ENCODE measurements at places on chromosomes 6 and 20. TPM values are rescaled to one million over a fixed set of nuclear protein-coding genes. Genes with fewer than 3 reads are reported as not detected.

The POM121L2 gene
- not detected for total RNA-seq

DNA sequence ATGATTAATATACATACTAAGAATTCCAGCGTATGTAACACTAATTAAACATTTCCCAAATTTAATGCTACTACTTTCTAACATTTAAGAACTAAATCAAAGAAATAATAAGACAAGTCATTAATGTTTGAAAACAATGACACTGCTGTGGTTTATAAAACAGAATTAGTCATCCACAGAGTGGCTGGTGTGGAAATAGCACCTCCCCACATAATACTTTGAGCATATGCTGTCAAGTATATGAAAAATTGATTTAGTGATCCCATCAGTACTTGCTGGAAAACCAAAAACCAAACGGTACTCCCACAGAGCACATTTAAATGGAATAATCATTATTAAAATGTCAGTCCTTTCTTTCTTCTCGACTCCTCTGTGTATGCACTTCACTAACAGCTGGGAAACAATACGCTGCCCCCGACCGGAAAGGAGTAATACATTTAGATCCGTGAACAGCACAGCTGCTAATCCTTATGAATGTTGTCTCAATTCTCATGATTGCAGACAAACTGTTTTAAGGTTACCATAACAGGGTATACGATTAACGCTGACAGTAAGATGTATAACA, 78.4 kb downstream of the PREP start:
- DNase-seq, result no peak

The ULBP3 gene
- total RNA-seq, result 0.77 TPM

The SLC24A3 gene
- not detected for total RNA-seq

- DNase-seq, result peak; percentile 33
Measured at GRCh38 chr6:4801491-4802110, 25.4 kb downstream of the CDYL start.

The ZBP1 gene
- total RNA-seq, result 0.56 TPM

The F13A1 gene
- not detected for total RNA-seq

DNA sequence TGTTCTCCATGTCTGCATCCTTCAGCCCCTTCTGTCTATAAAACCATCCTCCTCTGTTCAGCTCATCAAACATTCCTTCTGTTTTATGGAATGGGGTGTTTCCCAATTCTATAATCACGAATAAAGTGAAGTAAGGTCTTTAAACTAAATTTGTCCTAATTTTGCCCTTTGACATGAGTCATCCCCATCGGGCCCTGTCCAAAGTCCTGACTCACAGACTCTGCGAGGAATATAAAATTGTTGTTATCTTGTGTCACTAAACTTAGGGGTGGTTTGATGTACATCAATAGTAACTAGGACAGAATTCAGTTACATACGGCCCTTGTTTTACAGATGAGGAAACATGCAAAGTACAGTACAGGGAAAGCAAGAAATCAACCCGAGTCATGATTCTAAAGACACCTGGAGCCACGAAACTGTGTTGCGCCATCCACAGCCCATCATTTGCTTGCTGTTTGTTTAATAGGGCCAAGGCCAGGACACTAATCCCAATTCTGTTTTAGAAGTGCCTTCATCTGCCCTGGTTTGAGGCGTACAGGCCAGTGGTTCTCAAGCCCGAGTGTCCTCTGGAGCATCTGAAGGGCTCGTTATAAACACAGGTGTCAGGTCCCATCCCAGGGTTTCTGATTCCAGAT, 2.8 kb downstream of the ACSS1 start:
- DNase-seq, result no peak

DNA sequence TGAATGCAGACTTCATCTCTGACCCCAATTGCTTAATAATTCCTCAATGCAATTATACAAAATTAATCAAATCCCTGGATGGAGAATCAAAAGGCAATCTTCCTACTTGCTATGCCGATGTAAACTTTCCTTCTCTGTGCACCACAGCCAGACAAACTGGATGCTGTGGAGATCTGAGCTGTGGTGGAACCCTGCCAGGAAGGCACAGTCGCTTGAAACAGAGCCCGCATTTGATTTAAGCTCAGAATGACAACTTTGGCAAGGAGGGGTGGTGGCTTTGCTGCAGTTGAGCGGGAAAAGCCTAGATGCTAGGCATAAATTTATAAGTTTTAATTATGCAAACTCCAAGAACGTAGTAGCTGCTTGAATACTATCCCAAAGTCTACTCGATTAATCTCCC, 190.8 kb downstream of the MTFR2 start:
- no peak for DNase-seq

DNA sequence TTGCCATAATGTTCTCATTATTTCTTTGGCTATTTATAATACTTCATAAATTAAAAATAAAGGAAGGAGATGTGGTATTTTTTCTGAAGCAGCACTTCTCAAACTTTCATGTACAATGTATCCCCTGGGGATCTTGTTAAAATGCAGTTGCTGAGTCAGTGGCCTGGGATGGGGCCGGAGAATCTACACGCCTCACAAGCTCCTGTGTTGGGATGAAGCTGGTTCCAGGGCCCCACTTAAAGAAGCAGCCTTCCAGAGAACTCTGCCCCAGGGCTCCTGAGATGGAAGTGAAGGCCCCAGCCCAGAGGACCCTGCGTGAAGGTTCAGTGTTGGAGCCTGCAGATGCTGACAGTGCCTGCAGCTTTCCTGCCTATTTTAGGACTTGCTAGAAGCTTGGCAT, 40.1 kb upstream of the SLC23A2 start:
- DNase-seq, result no peak

DNA sequence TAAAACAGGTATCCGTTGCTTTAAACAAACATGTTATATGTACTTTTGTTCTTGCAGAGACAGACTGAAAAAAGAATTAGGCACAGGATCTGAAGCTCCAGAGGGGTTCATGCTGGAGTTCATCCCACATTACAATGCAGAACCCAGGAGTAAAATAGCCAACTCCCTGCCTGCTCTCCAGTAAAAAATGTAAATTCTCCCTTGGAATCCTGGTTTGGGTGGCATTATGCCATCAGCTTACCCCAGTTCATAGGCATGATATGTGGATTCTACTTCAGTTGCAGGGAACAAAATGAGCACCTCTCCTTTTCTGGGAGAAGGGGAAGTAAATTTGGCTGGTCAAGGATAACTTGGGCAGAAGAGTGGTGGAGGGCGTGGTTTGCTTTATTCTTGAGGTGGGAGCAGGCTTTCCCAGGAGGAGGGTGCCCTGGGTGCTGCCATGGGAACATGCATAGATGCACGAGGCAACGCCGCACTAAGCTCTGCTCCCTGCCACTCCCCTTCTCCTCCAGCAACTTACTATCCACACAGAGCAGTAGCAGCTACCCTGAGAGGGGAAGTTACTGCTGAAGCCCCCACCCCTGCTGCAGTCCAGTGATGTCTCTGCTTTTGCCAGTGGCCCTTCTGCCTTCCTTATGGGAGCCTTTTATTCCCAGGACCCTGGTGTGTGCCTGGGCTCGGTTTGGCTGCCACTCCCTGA, 71.6 kb upstream of the GLP1R start:
- no peak for DNase-seq

The RNF182 gene
- total RNA-seq, result not detected

DNA sequence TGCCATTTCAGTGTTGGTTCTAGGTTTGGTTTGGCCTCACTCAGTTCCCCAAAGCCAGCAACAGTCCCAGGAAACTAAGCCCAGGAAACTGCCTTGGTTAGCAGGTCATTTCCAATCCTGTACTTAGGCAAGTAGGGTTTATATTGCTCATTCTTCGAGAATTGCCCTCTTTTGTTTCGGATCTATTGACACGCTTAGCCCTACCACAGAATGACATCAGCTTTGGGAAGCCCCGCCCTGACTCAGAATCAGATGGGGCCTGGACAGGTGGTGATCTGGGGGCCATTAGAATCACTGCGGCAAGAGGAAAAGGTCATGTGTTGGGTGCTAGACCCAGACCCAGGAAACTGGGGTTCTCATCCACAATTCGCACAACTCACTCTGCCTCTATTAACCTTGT, 578.2 kb downstream of the QKI start:
- no peak for DNase-seq

DNA sequence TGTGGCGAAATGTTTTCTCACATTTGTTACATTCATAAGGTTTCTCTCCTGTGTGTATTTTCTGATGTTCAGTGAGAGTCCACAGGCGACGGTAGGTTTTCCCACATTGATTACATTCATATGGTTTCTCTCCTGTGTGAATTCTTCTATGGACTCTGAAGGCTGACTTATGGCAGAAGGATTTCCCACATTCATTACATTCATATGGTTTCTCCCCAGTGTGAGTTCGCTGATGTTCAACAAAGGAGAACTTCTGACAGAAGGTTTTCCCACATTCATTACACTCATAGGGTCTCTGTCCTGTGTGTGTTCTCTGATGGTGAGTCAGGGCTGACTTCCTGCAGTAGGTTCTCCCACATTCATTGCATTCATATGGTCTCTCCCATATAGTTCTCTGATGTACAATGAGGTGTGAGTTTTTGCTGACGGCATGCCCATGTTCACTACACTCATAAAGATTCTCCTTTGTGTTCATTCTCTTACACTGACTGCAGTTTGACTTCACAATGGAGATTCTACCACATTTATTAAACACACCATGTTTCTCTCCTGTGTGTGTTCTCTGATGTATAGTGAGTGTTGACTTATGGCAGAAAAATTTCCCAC, 11.9 kb downstream of the ZNF334 start:
- DNase-seq, result no peak

DNA sequence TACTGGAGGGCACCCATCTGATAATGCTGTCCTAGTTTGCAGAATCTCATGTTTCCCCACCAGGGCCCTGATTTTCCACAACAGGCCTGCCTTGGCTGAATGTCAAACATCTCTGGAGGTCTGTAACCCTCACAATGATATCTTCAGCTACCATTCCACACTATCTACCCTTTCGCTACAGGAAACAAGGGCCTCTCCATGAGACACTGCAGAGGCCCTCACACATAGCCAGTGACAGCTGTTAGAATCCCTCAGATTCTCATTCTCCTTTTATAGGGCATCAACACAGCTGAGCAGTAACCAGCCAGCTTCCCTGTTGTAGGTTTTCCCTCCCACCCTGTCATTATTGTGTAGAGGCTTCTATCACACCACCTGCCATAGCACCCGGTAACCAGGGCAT, 29.6 kb upstream of the MICB start:
- DNase-seq, result no peak

The GGT7 gene
- total RNA-seq, result 14.2 TPM

- DNase-seq, result no peak
Measured at GRCh38 chr6:33728438-33728837, 16.9 kb upstream of the UQCC2 start.

- DNase-seq, result no peak
Measured at GRCh38 chr6:13479971-13480434, 7.4 kb downstream of the GFOD1 start.

DNA sequence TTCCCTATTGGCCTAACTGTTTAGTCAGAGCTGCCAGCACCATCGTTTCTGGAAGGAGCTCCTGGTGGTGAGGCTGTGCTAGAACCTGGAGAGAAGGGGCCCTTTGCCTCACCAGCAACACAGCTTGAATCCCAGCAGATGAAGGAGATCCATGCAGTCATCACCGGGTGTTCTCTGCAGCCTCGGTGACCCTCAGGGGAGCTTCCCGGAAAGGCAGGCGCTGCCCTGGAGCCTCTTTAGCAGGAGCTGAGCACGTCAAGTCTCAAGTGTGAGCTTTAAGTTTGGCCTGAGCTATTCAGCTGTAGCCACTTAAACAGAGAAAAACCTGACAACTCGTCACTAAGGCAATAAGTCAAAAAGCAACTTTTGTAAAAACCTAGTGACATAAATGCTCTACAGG, 181.2 kb upstream of the FOXQ1 start:
- DNase-seq, result no peak

GRCh38 chr6:162726947-162727321, 632 bp downstream of the PRKN start:
- DNase-seq, result no peak

GRCh38 chr20:7994809-7995208, 24.8 kb downstream of the TMX4 start:
- DNase-seq, result no peak

- DNase-seq, result no peak
Measured at GRCh38 chr6:14545496-14545895, 427.9 kb downstream of the CD83 start.
